ENCODE measurements at places on chromosomes 1 and 21.

DNA sequence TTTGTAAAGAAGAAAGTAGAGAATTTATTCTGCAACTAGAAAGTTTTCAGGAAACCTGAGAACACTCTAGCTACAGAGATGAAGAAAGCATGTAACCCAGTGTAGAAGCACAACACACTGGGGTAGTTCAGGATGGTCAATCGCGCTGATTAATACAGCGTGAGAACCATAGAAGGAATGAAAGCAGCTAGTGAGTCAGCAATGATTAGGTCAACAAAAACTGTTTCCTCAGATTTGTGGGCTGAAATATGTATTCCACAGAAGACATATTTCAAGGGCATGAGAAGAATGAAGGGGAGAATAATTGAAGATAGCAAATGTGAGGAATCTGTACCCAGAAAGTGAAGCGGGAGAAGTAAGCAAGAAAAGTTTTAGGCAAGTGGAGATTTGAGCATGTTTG is 97.8 kb upstream of the ADGRL2 start:
- DNase-seq: no peak

DNA sequence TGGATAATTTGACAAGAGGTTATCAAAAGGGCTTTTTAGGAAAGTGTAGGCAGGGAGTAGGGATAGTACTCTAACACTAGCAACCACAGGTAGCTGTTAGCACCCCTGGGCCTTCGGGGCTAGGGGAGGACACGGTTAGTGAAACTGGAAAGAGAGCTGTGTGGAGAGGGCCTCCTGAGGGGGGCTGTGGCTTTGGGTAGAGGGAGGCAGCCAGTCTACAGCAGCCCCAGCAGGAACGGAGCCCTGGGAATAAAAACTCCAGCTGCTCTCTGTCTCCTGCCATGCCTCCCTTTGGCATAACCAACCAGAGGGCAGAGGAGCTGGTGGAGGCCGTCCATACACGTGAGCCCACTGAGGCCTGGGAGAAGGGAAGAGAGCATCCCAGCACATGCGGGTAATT is 223.2 kb downstream of the FOXD2 start:
- DNase-seq: no peak

DNA sequence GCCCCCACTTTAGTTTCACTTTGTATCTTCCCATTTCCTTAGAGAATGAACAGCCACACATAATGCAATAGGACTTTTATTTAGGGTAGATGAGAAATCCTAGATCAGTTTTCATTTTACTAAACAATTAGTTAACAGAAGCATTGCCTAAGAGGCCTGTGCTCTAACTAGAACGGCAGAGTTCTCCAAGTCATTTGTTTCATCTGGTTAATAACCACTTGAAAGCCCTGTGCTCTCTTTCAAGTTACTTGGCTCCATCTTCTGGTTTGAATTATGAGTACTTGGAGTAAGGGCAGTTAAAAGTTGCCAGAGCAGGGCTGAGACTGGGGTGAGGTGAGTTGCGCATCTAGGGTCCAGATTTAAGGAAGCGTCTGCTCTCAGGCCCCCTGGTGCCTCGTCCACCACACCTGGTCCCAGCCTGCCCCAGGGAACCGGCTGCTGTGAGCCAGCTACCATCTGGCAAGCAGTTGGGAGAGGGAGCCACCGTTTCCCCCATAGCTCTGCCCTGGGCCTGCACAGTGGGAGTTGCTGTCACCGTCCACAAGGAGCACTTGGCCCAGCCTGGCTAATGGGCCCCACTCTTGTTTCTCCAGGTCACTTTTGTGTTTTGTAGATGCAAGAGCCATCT is 18.1 kb upstream of the SLC44A3 start:
- DNase-seq: no peak

DNA sequence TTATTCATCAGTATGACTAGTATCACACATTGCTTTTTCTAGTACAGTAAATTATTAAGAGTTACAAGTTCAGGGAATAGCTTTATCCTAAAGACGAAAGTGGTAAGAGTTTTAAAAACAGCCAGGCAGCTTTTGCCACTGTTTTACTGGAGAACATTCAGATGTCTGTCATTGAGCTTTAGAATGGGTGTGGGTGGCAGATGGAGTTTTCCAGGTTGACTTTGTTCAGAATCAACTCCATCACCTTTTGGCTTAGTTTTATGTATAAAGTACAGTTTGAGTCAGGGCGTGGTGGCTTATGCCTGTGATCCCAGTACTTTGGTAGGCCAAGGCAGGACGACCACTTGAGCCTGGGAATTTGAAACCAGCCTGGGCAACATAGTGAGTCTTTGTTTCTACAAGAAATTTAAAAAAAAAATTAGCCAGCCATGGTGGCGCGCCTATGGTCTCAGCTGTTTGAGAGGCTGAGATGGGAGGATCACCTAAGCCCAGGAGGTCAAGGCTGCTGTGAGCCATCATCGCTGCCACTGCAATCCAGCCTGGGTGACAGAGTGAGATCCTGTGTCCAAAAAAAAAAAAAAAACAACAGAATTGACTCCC is 29.9 kb upstream of the PLEKHM2 start:
- no peak for DNase-seq

DNA sequence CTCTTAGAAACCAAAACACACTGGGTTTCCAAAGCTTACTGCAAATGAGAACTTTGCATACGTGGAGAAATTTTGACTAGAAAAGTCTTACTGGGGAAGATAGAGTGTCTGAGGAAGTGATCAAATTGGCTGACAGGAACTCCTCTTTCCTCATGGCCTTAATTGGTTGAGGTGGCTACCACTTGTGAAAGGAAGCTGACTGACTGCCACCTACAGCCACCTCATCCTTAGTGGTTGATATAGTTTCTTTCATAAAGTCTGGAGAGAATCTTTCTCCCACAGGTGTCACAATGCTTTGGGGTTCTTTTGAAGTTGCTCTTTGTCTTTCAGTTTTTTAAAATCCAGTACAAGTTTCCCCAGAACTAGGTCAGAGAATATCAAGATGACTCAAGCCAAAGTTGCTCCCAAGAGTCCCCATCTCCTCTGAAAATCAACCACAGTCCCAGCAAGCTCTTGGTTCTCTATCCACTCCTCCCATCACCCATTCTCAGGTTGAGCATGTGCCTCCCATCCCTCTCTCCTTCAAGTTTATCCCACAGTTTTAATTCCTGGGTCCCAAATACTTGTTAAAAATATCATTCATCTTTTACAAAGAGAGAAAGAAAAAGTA is 43.3 kb downstream of the GPR88 start:
- DNase-seq: no peak

GRCh38 chr1:180210008-180210620 is 19.9 kb upstream of the LHX4 start:
- no peak for DNase-seq

GRCh38 chr21:45261093-45261492 is 26.6 kb downstream of the POFUT2 start:
- no peak for DNase-seq

- DNase-seq: no peak
Measured at GRCh38 chr1:205122489-205122882, 708 bp upstream of the RBBP5 start.

DNA sequence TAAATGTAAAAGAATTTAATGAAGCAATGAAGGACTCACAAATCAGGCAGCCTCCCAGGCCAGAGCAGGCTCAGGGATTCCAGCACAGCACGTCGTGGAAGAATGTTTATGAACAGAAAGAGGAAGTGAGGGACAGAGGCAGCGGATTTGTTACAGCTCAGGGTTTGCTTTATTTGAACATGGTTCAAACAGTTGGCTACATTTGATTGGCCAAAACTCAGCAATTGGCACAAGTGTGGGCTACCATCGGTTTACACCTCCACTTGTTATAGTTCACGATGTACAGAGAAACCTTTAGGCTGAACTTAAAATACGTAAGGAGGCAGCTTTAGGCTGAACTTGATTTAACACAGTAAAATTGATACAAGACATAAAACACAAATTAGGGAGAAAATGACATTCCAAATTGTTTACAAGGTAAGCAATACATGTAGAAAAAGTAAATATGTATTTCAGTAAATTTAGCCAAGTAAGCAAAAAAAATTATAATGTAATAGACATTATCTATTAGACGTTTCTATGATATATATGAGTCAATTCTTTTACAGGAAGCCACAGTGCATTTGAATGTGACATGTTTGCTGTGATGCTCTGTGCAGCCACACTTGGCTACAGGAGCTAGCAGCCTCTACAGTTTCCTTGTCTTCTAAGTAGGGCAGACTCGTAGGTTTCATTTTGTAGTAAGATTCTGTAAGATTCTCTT is 126.5 kb downstream of the ADSS2 start:
- DNase-seq: no peak

DNA sequence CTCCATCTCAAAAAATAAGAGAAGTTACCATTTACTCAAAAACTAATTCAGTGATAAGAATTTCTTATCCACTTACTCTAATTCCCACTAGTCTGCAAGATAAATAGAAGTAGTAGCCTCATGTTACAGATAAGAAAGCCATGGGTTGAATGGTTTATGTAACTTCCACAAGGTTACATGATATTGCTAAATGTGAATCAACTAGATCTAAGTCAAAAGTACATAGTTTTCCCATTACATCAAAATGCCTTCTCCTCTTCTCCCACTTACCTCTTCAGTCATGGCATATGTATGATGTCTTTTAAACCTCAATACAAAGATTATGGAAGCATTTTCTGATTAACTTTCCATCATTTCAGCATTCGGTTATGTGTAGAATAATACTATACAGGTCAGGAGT is 108.5 kb downstream of the ASH1L start:
- DNase-seq: no peak

DNA sequence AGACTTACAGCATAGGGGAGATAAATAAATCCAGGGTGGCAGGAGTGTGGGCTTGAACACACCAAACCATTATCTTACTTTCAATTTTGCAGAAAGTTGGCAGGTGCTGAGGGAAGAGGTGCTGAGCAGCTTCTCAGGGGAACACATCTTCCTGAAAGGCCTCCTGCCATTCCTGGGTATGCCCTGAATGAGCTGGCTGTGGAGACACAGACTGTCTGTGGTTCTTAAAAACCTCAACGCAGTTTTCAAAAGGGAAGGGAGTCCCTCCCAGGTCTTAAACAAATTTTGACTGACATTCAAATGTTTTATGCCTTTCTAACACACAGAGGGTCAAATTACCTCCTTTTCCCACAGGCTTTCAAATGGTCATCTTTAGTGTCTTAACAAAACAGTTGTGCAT is 166.9 kb downstream of the TNFSF18 start:
- no peak for DNase-seq

DNA sequence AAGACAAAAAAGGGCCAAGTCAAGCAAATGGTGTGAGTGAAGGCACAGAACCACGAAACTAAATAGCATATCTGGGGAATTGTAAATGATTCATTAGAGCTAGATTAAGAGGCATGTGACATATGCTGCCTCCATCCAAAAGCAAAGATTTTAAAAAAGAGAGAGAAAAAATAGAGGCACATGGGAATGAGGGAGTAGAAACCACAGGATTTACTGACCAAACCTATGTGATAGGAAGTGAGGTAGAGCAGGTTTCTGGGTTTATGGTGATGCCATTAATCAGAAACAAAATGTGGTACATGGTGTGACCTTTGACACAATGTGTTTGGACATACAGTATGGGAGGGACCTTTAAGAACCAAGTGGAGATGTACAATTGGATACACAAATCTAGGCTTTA is 13.6 kb downstream of the C1orf52 start:
- no peak for DNase-seq

Data from NCI-H187 treated with DMSO at 0.1 percent for 48 hours (cell line).